Activated naive CD8-positive, alpha-beta T cell treated with anti-CD3 and anti-CD28 coated beads for 36 hours (primary cell): ENCODE measurements at places on chromosomes 3 and 15.

DNA sequence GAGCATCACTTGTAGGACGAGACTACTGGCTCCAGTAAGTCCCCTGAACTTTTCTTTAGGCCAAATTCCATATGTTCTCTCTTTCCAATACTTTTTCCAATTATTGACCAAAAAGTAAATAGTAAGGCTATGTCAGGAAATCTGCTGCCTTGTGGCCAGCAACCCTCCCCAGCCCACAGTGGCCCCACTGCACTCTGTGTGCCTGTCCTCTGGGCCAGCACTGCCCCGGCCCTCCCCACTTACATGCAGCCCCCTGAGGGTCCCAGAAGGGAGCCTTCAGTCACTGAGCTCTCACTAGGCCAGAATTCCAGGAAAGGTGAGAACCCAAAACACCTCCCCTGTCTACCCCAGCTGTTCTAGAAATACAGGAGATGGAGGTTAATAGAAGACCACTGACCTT is 21.3 kb upstream of the ALDH1A3 start:
- no peaks in the 10 kb centered on the region for H3K36me3 ChIP-seq
- no peak overlapping the region for H3K27ac ChIP-seq
- no peak overlapping the region for H3K4me3 ChIP-seq
- no peaks in the 10 kb centered on the region for H3K27me3 ChIP-seq

GRCh38 chr3:148748283-148748682 is 50.6 kb downstream of the AGTR1 start:
- H3K4me3 ChIP-seq = no peak overlapping the region
- DNase-seq = no peak
- no peaks in the 10 kb centered on the region for H3K4me1 ChIP-seq
- H3K27me3 ChIP-seq = no peaks in the 10 kb centered on the region
- H3K36me3 ChIP-seq = no peaks in the 10 kb centered on the region
- no peak overlapping the region for H3K27ac ChIP-seq

DNA sequence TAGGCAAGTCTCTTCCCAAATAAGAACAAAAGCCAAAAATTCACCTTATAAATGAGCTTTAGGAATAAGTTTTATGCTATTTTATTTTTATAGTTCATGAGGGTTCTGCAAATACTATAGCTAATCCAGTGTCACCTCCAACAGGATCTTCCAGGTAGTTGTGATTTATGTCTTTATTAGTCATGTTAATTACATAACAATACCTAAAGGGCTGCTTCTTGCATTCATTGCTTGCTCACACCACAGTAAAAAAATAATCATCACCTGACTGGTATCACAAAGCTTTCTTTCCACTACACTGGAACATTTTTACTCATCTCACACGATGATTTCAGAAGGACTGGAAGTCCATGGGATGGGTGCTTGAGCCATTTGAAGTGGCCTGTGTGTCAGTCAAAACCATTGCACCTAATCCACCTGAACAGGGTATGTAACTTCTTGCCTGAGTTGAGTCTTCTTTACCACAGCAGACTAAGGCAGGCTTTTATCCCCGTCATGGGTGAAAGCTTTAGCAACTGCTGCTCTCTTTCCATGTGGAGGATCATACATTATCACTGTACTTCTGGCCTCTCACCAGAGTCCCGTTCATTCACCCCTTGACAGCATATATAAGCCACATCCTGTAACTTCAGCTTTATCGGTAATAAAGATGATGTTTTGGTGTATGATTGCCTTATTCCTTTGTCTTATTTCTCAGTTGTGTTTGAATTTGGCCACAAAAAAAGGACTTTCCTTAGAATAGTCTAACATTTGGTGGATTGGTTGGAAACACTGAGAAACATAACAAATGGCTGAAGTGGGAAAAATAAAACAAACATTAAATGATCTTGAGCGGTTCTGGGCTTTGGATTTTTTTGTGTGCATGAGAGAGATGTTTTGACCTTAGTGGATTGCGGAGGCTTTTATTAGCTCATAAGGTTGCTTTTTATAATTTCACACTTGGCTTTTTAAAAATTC is 382.6 kb upstream of the THBS1 start:
- H3K4me1 ChIP-seq = no peaks in the 10 kb centered on the region
- H3K27me3 ChIP-seq = peaks cover 14% of the 10 kb centered on the region
- no peak overlapping the region for H3K4me3 ChIP-seq
- no peaks in the 10 kb centered on the region for H3K36me3 ChIP-seq
- DNase-seq = no peak

DNA sequence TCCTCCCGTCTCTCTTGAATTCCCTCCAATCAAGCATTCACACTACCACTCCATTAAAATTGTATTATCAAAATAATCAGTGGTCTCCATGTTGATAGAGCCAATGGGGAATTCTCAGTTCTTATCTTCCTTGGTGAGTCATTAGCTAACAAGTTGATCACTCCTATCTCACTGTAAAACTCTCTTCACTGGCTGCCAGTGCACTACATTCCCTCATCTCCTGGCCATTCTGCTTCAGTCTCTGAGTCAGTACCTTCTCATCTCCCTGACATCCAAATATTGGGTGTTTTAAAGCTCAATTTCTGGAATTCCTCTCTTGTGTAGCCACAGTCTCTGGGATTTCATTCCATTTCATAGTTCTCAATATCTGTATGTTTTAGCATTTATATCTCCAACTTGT is 175.2 kb downstream of the ALDH1A2 start:
- no peaks in the 10 kb centered on the region for H3K36me3 ChIP-seq
- H3K4me3 ChIP-seq = no peak overlapping the region
- no peak for DNase-seq
- no peaks in the 10 kb centered on the region for H3K4me1 ChIP-seq

DNA sequence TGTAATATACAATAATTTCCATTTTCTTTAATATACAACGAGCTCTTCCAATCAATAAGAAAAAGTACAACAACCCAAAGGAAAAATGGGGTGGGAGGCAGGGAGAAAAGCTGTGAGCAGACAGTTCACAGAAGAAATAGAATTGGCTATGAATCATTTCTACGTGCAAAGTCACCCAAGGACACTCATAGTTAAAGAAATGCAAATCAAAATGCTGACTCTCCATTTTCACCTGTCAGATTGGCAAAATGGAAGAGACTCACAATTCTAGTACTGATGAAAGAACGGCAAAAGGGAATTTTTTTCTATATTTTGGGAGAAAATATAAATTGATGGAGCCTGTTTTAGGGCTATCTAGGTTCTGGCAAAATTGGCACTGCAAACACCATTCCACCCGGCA is 116.3 kb upstream of the MEF2A start:
- no peak overlapping the region for H3K4me3 ChIP-seq
- H3K27ac ChIP-seq = no peak overlapping the region
- no peaks in the 10 kb centered on the region for H3K36me3 ChIP-seq
- DNase-seq = no peak
- no peaks in the 10 kb centered on the region for H3K27me3 ChIP-seq

DNA sequence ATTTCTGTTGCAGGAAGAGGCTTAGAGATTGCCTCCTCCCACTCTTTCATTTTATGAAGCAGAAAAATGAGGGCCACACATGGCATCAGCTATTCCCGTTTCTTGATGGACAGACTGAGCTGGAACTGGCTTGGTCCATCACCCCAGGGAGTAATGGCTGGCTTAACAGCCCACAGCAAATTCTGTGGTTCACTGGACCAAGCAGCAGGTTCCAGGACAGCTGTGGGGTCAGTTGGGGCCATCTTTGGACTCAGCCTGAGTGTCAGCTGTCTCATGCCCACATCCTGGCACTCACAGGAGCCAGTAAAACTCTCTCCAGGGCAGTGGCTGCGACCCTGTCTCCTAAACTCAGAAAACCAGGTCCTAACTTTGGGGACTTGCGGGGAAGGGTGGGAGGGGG is 36.5 kb downstream of the ZDHHC19 start:
- no peak for DNase-seq
- no peak overlapping the region for H3K4me3 ChIP-seq
- no peak overlapping the region for H3K27ac ChIP-seq
- peaks cover 10% of the 10 kb centered on the region for H3K4me1 ChIP-seq

DNA sequence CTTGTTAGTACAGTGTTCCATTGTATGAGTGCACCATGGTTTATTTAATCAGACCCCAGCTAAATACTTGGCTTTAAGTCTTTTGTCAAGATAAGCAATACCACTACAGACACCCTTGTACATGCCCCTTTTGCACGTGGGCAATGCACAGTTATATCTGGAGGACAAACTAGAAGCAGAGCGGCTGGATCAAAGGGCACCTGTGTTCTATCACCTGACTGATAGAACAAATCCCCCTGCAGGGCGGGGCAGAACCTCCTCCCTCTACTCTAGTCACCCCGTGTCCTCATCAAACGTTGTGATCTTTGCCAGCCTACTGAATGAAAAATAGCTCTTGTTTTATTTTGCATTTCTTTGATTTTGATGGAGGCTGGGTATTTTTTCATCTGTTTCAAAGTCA is 314.9 kb downstream of the TLE3 start:
- no peak overlapping the region for H3K4me3 ChIP-seq
- H3K4me1 ChIP-seq = peaks cover 20% of the 10 kb centered on the region
- peak; percentile 15 for DNase-seq
- H3K36me3 ChIP-seq = peaks cover 1% of the 10 kb centered on the region

DNA sequence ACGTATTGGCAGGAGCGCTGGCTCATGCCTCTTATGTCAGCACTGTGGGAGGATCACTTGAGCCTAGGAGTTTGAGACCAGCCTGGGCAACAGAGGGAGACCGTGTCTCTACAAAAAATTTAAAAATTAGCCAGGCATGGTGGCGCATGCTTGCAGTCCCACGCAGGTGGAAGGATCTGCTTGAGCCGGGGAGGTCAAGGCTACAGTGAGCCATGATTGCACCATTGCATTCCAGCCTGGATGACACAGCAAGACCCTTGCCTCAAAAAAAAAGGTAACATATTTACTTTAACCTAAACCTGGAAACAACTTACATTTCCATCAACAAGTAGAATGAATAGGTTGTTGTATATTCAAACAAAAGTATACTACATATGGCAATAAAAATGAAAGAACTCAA is 78.1 kb downstream of the HERC2 start:
- H3K4me3 ChIP-seq = no peak overlapping the region
- H3K27me3 ChIP-seq = no peaks in the 10 kb centered on the region
- no peak overlapping the region for H3K27ac ChIP-seq
- no peak for DNase-seq

GRCh38 chr3:112425858-112426750 is 73.2 kb downstream of the BTLA start:
- no peak for DNase-seq
- H3K4me3 ChIP-seq = no peak overlapping the region
- no peak overlapping the region for H3K27ac ChIP-seq

DNA sequence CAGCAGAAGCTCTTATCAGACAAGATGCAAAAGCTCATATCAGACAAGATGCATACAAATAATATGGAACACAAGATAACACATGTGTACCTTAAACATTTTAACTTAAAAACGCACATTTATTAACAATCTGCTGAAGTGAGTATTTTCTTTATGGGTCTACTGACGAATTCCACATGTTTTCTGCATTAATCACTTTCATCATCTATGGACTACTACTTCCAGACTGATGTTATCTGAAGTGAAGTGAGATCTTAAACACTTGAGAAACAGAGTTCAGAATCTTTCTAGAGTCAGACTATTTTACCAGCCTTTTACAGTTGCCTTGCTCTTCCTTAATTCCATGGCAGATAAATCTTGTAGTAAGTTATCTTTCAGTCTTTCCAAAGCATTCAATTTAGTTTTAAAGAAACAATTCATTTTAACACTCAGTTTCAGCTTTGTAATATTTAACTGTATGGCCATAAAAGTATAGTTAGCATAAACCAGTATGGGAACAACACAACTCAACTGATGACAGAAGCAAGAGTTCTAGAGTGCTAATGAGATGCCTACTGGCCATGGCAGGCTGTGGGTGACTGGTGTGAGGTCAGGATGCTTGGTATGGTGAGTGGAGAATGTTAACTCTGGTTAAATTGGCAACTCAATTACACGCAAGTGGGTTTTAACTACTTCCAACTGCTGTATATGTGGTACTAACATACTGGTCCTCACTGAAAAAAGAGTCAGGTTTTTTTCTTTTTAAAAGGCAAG is 9.8 kb downstream of the CMTM6 start:
- DNase-seq = no peak
- no peak overlapping the region for H3K4me3 ChIP-seq
- peaks cover 20% of the 10 kb centered on the region for H3K36me3 ChIP-seq
- H3K27me3 ChIP-seq = no peaks in the 10 kb centered on the region
- peaks cover 14% of the 10 kb centered on the region for H3K4me1 ChIP-seq

DNA sequence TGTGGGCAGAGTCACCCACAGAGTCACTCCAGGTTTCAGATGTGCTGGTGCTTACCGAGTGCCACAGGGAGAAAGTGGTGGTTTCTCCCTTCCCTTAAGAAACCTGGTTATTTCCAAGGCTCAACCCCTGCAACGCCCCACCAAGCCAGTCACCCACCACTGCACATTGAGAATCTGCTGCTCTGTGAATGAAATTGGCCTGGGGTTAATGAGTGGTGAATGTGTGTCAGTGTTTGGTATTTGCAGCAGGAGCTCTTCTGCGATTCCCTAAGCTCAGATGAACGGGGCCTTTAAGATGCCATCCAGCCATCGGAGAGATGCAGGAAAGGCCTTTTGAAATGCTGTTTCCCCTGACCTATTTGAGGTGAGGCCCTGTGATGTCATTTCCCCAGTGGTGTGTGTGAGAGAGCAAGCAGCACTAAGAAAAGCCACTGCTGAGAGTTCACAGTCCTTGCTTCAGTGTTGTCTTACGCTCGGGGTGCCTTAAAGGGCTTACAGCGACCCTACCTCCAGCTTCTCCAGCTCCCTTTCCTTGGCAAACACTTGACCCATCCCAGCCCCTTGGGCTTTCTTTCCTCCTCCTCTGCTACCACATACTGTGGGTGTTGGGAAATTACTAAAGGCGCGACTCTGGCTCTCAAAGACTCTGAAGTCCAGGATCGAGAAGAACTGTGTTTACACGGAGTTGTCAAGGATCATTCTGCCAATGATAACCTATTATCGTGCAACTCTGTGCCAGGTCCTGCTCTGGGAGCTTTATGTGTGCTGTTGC is 68.9 kb downstream of the SMAD3 start:
- no peaks in the 10 kb centered on the region for H3K27me3 ChIP-seq
- peaks cover 66% of the 10 kb centered on the region for H3K4me1 ChIP-seq
- peak; percentile 57 for DNase-seq
- peak overlapping the region; percentile 83 for H3K4me3 ChIP-seq
- H3K36me3 ChIP-seq = peaks cover 6% of the 10 kb centered on the region

- no peak for DNase-seq
- no peaks in the 10 kb centered on the region for H3K27me3 ChIP-seq
- H3K4me3 ChIP-seq = no peak overlapping the region
- no peaks in the 10 kb centered on the region for H3K4me1 ChIP-seq
Measured at GRCh38 chr3:194617827-194618226, 15.4 kb downstream of the TMEM44 start.

DNA sequence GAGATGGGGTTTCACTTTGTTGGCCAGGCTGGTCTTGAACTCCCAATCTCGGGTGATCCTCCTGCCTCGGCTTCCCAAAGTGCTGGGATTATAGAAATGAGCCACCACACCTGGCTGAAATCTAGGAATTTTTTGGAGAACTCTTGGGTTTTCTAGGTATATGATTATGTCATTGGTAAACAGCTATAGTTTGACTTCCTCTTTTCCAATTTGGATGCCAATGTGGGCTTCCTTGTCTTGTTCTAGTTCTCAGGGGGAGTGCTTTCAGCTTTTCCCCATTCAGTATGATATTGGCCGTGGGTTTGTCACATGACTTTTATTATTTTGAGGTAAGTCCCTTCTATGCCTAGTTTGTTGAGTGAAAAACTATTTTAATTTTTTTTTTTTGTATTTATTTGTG is 17.9 kb downstream of the KCNMB3 start:
- no peak overlapping the region for H3K27ac ChIP-seq
- H3K36me3 ChIP-seq = peaks cover 25% of the 10 kb centered on the region
- H3K4me1 ChIP-seq = peaks cover 5% of the 10 kb centered on the region
- H3K27me3 ChIP-seq = no peaks in the 10 kb centered on the region
